ENCODE measurements at places on chromosomes 6 and 20. TPM values are rescaled to one million over a fixed set of nuclear protein-coding genes. Genes with fewer than 3 reads are reported as not detected.

GRCh38 chr6:50390416-50390815 lies 322.9 kb upstream of the TFAP2D start:
- no peak for DNase-seq

- DNase-seq = no peak
Measured at GRCh38 chr6:11625302-11625701, 87.8 kb downstream of the TMEM170B start.

- no peak for DNase-seq
Measured at GRCh38 chr6:130385064-130385695, 19.4 kb downstream of the TMEM200A start.

- no peak for DNase-seq
Measured at GRCh38 chr6:116397914-116398313, 27.2 kb downstream of the DSE start.

DNA sequence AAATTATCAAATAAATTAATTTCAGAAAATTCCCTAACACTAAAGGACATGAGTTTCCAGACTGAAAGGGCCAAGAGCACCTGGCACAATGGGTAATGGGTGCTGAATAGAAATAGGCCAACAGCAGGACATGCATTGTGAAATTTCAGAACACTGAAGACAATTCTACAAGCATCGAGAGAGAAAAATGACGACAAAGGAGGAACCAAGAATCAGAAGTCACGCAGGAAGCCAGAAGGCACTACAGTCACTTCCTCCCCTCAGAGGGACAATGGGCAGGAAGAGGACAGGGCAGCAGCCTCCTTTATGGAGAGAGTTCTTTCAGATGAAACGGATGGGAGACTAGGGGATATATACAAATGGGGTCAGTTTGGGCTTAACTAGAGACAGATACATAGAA lies 29.6 kb downstream of the PCNA start:
- no peak for DNase-seq

GRCh38 chr6:100774681-100775080 lies 106.4 kb downstream of the ASCC3 start:
- DNase-seq = no peak

- no peak for DNase-seq
Measured at GRCh38 chr20:31494131-31494530, 19.0 kb downstream of the REM1 start.

HTR1B gene
- 9.2 TPM for total RNA-seq

TMEM74B gene
- 0.74 TPM for total RNA-seq

STK38 gene
- 32.7 TPM for total RNA-seq

SIRPB1 gene
- 1.9 TPM for total RNA-seq

EYA4 gene
- 2.6 TPM for total RNA-seq

MPC1 gene
- 66.3 TPM for total RNA-seq

Data from posterior vena cava (tissue), 2 donors.